ENCODE measurements at places on chromosomes 16 and 17.

DNA sequence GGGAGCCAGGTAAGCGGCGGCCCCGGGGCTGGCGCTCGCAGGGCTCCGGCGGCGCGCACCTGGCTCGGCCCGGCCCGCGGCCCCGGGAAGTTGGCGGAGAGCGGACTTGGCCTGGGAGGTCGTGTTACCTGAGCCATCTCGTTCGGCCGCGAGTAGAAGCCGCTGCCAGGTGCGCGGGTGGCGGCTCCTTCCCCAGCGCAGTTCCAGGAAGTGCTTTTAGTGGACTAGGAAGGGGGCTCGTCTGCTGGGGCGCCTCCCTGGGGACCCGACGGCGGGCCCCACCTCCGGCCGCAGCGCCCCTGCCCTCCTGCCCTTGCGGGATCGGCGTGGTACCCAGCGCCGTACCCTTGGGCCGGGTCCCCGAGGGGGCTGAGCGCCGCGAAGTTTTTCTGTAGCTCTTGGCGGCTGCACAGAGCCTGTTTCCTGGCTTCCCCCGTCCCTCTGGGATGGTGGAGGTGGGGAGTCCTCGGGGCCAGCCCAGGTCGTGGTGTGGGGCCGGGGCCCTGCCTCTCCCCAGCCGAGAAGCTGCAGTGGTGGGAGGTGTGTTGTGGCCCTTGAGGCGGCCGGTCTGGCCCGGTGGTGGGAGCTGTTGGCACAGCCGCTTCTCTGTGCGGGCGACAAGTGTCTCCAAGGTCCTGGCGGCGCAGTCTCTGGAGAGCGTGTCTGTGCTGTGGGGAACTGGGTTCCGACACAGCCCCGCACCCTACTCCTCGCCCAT, 96.9 kb downstream of the RAB11FIP4 start:
- DNase-seq, result no peak

DNA sequence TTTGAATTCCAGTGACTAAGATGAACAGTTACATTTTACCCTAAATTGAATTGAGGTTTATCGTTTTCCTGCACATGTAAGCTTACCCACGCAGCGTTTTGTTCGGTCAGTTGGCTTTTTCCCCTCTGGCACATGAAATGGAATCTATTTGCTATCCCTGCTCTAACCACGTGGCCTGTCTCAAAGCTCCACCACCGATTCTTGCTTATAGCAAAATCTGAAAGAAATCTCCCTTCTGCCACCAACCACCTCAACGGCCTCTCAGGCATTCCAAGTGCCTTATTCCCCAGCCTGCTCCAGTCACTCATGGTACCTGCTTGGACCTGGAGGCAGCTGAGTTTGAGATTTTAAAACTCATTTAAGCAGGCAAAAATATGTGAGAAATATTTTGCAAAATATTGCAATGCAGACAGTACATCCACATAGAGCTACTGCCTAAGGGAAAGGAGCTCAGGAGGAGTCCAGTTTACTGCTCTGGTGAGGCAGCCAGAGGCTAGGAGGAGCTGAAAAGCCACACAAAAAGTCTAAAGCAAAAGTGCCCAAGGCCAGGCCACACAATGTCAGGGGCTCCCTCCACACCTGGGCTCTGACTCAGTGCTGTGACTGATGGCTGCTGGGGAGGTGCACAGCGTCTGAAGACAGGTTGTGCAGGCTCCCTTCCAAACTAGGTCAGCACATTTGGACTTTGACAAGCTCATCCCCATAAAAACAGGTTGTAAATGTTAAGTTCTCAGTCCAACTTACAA, 26.4 kb downstream of the ARHGAP17 start:
- peak; percentile 76 for DNase-seq

DNA sequence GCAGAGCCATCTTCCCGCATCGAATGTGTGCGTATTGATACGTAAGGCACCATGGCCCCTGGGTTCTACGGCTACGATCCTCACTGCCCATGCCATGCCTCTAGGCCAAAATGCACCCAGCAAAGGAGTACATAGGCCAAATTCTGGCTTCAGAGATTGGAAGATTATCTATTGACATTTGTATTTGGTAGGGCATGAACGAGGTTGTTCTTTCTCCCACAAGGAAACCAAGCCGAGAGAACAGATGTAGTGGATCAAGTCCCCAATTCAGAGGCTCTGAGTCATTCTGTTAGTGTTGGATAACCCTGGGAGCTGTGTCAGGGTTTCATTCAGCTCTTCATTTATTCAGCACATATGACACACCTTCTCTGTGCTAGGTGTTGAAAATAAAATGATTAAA, 36.5 kb downstream of the HOXB1 start:
- DNase-seq, result peak; percentile 90

DNA sequence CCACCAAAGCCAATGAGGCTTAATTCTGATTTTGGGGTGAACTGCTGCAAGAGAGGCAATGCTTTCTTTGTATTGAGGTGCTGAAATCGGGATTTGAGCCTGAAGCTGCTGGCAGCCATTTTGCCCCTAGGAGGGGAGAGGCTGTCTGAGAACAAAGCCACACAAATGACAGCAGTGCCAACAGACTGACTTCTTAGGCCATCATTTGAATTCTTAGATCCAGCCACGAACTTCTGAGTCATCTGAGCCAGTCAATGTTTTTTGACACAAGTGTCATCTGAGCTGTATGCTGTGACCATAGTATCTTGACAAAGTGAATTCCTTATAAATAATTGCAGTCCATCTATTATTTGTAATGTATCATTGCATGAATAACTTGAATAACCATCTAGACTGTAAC, 29.0 kb downstream of the HYDIN start:
- no peak for DNase-seq

DNA sequence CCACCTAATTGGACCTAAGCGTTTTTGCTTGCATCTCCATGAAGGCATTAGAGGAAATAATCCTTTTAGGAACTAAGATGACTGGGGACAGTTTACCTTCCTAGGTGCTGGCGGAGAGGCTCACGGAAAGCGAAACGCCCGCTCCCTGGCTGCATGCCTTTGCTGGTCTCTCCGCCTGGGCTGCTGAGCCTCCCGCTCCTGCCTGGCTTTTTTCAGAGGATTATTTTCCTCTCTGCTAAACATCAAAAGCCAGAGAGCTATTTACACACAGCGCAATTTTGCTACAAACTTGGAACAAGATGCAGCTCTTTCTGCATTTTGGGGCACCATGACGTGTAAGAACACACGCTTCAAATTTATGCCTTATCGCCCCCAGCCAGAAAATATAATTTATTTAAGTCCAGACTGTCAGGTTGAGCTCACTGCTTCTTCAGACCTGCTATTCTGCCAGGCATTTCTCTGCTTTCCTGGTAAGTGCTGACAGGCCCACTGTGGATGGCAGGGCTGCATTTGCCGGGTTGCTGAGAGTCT, 124.4 kb downstream of the SPACA3 start:
- DNase-seq, result no peak

DNA sequence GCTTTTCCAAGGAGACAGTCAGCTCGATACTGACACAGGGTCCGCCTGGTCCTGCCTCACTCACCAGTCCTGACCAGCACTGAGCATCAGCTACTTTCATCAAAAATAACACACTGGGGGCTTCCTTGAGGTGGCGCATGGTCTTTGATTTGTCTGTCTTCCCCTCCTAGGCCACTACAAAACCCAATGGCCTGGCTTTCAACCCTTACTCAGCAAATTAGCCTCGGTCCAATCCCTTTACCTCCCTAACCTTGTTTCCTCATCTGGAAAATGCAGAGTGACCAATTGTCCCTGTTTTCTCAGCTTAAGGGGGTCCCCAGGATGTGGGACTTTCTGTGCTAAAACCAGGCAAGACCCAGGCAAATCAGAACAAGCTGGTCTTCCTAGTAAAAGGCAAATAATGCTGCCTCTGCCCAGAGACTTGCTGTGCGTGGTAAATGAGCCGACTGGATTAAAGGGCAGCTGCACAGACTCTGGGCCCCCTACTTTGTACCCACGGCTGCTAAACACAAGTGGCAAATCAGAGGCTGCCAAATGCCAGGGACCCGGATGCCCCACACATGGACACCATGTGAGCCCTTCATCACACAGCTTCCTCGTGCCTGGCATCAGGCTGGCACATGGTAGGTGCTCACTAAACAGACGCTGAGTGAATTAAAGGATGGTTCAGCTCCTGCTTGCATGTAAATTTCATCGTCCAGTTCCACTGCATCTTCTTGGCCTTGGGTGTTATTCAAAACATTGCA, 31.2 kb upstream of the CMIP start:
- DNase-seq, result no peak

GRCh38 chr17:32916134-32916533, 11.8 kb upstream of the TMEM98 start:
- DNase-seq, result no peak

DNA sequence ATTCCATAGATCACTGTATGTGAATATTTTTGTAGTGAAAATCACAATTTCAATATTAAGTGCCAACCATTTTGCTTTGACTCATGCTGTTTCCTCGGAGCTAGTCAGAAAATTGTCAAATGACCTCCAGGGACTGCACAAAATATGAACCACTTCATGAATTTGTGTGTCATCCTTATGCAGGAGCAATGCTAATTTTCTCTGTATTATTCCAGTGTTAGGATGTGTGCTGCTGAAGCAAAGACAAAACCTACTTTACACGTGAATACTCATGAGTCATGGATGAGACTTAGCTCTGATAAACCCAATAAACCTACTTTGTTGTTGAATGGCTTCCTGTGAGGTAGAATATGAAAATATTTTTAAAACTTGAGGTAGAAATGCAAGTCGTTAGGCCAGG, 65.2 kb downstream of the SHCBP1 start:
- DNase-seq, result peak; percentile 54

DNA sequence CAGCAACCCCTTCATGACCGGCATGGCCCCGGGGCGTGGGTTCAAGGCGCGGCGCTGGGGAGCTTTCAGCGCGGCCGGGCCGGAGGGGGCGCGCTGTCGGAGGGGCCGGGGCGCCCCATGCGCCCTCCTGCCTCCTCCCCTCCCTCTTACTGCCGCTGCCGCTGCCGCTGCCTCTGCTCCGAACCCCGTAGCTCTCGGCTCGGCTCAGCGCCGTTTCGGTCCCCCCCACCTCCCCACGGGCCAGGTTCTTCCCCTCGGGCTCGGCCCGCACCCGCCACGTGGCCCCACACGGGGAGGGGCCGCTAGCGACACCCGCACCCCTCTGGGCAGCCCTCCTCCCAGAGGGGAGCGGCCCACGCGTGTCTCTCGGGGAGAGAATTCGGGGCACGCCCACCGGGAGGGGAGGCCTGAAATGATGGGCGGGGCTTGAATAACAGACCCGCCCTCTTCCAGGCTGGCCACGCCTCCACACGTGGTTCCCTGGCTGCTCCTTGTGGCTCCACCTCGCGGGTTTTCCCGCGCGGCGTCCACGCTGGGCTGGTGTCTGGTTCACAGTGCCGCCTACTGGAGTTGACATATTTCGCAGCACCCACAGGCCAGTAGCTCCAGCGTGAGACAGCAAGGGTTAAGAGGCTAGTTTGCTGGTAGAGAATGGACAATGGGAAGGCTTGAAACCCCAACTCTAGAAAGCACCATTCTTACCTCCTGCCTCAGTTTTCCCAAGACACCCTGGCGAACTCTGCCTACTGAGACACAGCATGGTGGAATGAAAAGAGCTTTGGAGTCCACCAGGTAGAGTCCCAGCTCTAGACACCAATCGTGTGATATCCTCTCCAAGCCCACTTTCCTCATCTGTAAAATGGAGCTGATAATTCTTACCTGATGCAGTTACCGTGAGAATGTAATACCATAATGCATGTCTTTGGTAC, at the start of gene KCNH4:
TSS of gene KCNH4 (minus strand) at position 221 of the 929 bp plus-strand sequence. CDS start at position 24, 197 bp downstream.
- peak; percentile 70 for DNase-seq
